Stimulated activated CD8-positive, alpha-beta memory T cell treated with anti-CD3 and anti-CD28 coated beads, Interleukin-4, amount 100 ng/mL, for 1 hour (primary cell): ENCODE measurements at places on chromosomes 3 and 15.

- no peak for DNase-seq
Observed at GRCh38 chr15:68593828-68594532, 15.2 kb downstream of the CORO2B start.

GRCh38 chr3:101375586-101375985, 55.2 kb upstream of the IMPG2 start:
- no peak for DNase-seq

DNA sequence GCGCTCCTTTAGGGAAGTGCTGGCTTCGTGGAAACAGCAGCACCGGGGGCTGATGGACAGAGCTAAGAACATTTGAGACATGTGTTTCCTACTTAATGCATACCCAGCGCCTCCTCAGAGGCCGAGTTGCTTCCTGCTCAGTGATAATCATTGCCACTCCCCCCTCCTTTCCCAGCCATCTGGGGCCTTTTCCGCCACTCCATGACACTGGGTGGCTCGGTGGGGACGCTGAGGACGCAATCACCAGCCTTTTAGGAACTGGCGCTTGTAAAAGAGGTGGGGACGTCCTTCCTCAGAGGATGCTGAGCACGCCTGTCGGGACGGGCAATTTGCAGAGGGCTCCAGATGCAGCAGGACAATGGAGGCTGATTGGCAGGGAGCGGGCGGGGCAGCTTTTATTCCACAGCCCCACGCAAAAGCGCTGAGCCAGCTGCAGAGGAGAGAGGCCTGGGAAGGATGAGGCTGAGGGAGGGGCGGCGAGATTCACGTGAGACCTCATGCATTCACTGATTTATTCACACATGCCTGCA, 22.2 kb upstream of the IQSEC1 start:
- DNase-seq = no peak

DNA sequence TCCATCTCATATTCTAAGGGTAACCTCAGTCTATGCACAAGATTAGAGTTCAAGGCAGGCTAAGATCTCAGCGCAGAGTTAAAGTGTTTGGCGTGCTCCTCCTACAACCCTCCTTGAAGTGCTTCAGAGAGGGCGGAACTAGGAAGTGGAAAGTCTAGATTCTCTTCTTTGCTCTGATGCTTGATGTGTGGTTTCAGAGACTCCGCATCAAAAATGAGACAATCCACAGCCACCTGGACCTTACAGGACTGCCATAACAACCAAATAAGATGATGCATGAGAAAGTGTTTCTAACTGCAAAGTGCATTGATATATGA, 161.3 kb upstream of the ATP11B start:
- no peak for DNase-seq

GRCh38 chr3:127413318-127413673, 125.5 kb upstream of the PRR20G start:
- DNase-seq = no peak

- DNase-seq = no peak
Observed at GRCh38 chr15:77702211-77702957, 69.7 kb upstream of the LINGO1 start.

GRCh38 chr3:113231391-113231790, 20.0 kb downstream of the BOC start:
- DNase-seq = no peak

- no peak for DNase-seq
Observed at GRCh38 chr3:31481697-31482096, 51.0 kb upstream of the STT3B start.

DNA sequence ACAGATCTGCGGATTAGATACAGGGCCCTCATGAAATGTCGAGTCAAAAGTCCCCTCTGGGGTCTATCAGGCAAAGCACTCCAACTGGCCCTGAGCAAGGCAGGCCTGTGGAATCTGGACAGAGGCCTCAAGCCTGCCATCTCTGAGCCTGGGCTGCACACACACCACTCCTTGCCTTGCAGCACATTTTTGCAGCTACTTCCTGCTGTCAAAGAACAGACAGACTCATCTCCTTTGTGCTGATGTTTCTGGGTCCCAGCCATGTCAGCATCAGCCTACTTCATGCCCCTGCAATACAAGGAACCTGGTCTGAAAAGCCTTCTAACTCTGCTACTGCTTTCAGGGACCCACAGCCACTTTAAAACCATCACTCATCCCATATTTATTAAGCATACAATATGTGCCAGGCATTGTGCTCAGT, 60.6 kb upstream of the IL12A start:
- DNase-seq = no peak

GRCh38 chr3:172040981-172041963, 1.9 kb downstream of the FNDC3B start:
- DNase-seq = no peak

GRCh38 chr3:99579246-99579645, 59.1 kb upstream of the COL8A1 start:
- DNase-seq = no peak

GRCh38 chr3:6697722-6698121, 163.2 kb upstream of the GRM7 start:
- no peak for DNase-seq

- no peak for DNase-seq
Observed at GRCh38 chr3:141430316-141430715, 56.5 kb upstream of the RASA2 start.

DNA sequence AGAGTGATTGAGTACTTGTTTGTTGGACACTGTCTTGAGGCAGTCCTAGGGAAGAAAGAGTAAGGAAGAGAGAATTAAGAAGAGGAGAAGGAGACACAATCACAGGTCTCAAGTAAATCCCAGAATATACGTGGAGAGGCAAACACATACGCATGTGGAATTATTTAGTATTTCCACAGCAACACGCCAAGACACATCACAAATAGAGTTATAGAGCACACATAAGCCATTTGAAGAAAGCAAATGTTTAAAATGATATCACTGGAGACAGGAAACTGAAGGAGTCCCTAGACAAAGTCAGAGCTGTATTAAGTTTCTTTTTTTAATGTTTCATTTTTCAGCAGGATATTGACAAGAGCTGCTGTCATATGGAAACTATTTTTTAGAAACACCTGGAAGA, 206.1 kb upstream of the LRIG1 start:
- DNase-seq = no peak

DNA sequence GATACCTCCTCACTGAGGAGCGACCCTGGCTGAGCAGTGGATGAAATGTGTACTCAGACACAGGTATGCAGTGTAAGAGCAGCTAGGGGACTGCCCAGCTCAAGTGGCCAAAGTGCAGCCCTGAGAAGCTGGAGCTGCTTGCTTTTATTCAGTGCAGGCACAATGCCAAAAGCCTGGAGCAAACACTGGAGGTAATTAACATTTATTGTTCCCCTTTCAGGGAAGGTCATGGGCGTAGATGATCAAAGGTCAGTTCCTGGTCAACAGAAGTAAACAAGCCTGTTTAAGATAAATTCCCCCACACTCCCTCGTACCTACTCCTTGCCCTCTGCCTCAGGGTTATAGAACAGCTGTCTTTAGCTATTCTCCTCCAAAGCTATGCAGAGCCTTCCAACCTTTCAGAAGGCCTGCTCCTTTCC, 17.5 kb downstream of the PLA2G4F start:
- DNase-seq = no peak

DNA sequence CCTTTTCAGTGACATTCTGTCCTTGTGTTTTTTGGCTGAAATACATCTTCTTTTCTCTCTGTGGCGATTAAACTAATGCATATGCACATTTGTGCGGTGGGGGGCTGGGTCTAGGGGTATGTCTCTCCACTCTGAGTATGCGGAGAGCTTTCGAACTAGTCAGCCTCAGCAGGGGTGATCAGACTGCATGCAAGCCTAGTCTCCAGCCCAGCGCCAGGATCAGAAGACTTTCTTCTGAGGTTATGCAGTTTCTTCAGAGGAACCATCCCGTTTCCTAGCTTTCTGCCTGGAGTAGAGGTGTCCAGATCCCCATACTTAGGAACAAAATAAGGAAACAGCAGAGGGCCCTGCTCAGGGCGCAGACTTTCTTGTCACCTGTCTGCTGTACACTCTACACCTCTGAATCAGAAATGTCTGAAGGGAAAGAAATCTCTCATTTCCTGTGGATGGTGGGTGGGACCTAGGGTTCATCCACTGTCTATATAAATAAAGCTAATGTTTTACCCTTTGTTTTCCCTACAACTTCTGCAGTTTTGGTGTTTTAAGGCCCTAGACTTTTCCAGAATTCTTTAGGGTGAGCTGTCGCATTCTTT, 230.4 kb downstream of the ABHD5 start:
- no peak for DNase-seq
